Pancreas (tissue), 10 donors: ENCODE measurements at places on chromosomes 13 and 19. TPM values are rescaled to one million over a fixed set of nuclear protein-coding genes. Genes with fewer than 3 reads are reported as not detected.

GRCh38 chr19:35088131-35088913, 27.3 kb upstream of the FXYD3 start:
- no peak overlapping the region for H3K4me3 ChIP-seq
- DNase-seq: no peak
- no peaks in the 10 kb centered on the region for H3K36me3 ChIP-seq
- no peaks in the 10 kb centered on the region for H3K4me1 ChIP-seq
- H3K27me3 ChIP-seq: no peaks in the 10 kb centered on the region

DNA sequence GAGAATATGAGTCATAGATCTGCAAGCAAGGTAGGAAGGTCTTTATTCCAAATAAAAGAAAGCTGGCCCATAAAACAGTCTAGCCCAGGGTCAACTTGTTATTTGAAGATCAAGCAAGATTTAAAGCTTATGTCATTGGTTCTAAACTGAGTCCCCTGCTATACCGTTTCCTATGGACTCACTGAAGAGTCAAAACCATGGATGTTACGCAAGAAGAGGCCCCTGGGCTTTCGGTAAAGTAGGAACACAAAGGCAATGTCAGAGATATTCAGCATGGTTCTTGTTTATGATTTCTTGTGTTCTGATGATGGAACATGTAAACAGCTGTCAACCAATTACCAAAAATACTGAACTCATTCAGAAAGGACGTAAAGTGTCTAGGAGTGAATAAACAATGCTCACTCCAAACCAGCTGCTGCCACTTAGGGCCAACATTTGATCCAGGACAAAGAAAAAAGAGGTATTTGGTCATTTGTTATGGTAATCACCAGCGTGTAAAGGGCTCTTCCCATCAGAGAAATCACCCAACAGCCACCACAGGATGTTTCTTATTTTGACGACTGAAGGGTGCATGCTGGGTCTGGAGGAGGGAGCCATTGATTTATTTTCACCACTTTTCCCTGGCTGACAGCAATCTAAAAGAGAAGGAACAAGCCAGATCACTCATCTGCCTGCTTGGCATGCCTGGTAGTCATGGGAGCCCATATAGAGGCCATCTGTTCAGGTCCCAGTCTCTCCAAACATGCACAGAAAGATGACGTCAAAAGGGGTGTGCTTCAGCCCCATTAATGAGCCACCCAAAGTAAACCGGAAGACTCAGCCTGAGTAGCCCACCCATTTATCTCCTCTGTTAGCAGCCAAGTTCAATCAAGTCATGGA, 68.3 kb downstream of the FGF14 start:
- H3K4me3 ChIP-seq: no peak overlapping the region
- H3K27ac ChIP-seq: no peak overlapping the region
- no peaks in the 10 kb centered on the region for H3K27me3 ChIP-seq
- no peak for DNase-seq
- H3K36me3 ChIP-seq: no peaks in the 10 kb centered on the region

DNA sequence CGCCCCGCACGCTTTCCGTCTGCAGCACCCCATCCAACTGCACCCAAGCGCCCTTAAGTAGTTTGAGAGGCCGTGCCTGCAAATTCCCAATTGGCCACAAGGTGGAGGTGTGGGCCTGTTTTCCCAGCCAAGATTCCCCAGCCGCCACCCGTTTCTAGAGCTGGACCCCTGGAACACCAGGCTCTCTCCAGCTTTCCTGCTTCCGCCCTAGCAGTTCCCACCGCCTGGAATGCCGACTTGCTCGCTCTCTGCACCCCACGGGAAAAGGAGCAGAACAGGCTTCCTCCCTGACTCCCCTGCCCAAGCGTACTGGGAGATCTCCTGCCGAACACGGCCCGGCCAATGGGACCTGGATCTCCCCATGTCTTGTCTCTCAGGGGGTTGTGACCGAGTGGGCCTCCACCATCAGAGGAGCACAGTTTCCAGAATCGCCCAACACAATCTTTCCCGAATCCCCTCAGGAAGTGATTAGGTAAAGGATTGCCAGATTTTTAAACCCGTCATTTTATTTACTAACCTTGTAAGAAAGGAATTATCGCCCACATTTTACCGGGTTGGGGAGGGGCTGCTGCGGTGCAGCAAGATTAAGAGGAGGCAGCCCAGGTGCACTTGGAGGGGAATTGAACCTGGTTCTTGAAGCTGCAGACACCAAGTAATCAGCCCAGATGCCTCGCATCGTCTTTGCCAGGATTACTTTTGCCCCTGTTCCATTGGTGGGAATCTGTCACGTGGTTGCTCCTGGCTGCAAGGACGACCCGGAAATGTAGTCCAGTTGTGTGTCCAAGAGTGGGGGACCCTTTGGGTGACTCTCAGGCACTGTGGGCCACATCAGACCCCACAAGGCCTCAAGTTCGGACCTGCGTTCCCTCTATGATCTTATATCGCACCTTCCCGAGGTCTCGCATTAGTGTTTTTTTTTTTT, 3.5 kb upstream of the NAPSA start:
- no peaks in the 10 kb centered on the region for H3K36me3 ChIP-seq
- no peaks in the 10 kb centered on the region for H3K27me3 ChIP-seq
- no peaks in the 10 kb centered on the region for H3K4me1 ChIP-seq
- peak; percentile 90 for DNase-seq

The CNFN gene
- polyA plus RNA-seq: 4.2 TPM

DNA sequence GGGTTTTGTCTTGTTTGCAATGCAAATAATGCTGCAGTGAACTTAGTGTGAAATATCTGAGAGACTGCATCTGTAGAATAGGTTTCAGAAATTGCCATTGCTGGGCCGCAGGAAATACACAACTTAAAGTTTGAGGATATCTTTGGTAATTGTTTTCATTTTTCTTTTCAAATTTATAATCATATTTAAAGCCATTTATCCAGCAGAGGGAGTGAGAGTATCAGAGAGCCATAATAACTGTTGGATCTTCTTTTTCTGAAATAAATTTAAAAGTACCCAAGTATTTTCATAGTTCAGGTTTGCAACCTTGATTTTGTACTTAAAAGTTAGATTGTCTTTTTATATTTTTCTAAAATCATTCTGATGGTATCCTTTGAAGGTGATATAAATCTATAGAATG, 99.4 kb downstream of the ZMYM2 start:
- H3K4me1 ChIP-seq: no peaks in the 10 kb centered on the region
- no peak for DNase-seq
- no peak overlapping the region for H3K4me3 ChIP-seq
- peaks cover 34% of the 10 kb centered on the region for H3K36me3 ChIP-seq
- H3K27ac ChIP-seq: no peak overlapping the region
- no peaks in the 10 kb centered on the region for H3K27me3 ChIP-seq

The CCDC8 gene
- 11.3 TPM for polyA plus RNA-seq

- no peaks in the 10 kb centered on the region for H3K36me3 ChIP-seq
- no peaks in the 10 kb centered on the region for H3K27me3 ChIP-seq
- H3K4me3 ChIP-seq: no peak overlapping the region
- H3K4me1 ChIP-seq: no peaks in the 10 kb centered on the region
- no peak for DNase-seq
Measured at GRCh38 chr19:53388168-53388567, 6.8 kb upstream of the ZNF765 start.

DNA sequence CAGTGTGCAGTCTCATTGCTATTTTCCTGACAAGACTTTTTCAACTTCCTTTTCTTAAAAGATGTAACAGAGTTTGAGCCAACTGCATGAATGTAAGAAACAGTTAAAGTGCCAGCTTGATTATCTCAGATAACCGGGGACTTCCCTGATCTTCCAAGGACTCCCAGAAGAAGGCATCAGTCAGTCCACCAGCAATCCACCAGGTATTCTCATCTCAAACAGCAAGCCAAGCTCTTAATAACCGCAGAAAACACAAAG, 350.1 kb downstream of the LIG4 start:
- no peaks in the 10 kb centered on the region for H3K4me1 ChIP-seq
- no peak overlapping the region for H3K4me3 ChIP-seq
- no peaks in the 10 kb centered on the region for H3K36me3 ChIP-seq
- no peak for DNase-seq

GRCh38 chr19:56080669-56081401, 40.3 kb downstream of the ZNF787 start:
- peaks cover 6% of the 10 kb centered on the region for H3K4me1 ChIP-seq
- no peak overlapping the region for H3K4me3 ChIP-seq
- no peaks in the 10 kb centered on the region for H3K27me3 ChIP-seq
- no peaks in the 10 kb centered on the region for H3K36me3 ChIP-seq
- peak; percentile 92 for DNase-seq

DNA sequence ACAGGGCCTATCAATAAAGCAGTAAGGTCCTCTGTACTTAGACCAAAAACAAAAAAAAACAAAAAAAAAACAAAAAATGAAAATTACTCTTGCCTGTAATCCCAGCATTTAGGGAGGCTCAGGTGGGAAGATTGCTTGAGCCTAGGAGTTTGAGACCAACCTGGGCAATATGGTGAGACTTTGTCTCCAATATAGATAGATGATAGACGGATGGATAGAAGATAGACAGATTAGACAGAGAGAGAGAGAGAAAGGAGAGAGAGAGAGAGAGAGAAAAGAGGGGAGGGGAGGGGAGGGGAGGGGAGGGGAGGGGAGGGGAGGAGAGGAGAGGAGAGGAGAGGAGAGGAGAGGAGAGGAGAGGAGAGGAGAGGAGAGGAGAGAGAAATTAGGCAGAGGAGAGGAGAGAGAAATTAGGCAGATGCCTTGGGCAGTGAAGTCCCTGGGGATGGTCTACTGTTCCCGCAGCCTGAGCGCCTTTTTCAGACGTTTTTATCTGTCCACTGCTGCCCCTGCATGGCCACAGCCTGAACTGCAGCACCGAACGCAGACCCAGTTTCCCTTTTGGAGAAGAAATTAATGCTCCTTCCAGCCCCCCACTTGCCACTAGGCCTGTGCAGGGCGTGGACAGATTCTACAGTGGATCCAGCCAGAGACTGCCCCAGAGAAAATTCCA, 9.8 kb upstream of the ZNF627 start:
- DNase-seq: peak; percentile 58
- H3K4me1 ChIP-seq: no peaks in the 10 kb centered on the region
- H3K27ac ChIP-seq: no peak overlapping the region

DNA sequence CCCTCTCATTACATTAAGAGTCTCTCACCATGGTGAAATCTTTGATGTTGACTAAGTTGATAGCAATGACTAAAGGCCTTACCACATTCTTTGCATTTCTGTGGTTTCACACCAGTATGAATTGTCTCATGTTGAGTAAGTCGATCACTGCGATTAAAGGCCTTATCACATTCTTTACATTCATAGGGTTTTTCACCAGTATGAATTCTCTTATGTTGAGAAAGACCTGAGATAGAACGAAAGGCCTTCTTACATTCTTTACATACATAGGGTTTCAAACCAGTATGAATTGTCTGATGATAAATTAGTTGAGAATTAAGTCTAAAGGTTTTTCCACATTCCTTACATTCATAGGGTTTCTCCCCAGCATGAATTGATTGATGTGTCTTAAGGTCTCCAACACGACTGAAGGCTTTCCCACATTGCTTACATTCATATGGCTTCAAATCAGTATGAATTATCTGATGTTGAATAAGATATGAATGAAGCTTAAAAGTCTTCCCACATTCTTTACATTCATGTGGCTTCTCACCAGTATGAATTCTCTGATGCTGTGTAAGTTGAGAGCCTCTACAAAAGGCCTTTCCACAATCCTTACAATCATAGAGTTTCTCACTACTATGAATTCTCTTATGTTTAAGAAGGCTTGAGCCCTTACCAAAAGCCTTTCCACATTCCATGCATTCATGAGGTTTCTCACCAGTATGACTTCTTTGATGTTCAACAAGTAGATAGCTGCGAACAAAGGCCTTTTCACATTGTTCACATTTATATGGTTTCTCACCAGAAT, 45.6 kb downstream of the ZNF283 start:
- no peaks in the 10 kb centered on the region for H3K36me3 ChIP-seq
- DNase-seq: no peak
- no peak overlapping the region for H3K4me3 ChIP-seq
- no peaks in the 10 kb centered on the region for H3K4me1 ChIP-seq
- no peak overlapping the region for H3K27ac ChIP-seq

GRCh38 chr13:83824560-83824959, 57.7 kb downstream of the SLITRK1 start:
- no peak overlapping the region for H3K4me3 ChIP-seq
- no peaks in the 10 kb centered on the region for H3K27me3 ChIP-seq
- H3K4me1 ChIP-seq: peaks cover 7% of the 10 kb centered on the region
- DNase-seq: peak; percentile 53
- H3K36me3 ChIP-seq: no peaks in the 10 kb centered on the region

DNA sequence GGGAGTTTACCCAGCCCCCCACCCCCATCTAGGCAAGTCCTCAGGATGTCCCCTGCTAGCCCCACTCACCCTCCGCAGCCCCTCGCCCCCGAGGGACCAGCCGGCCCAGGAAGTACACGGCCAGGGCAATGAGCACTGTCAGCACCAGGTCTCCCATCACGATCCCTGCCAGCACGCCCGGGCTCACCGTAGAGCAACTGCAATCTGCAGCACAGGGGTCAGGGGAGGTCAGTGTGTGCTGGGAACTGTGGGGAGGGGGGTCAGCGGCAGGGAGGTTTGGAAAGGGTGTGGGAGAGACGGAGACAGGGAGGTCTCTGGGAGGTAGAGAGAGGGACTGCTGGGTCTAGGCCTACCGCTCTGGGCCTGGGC, 734 bp downstream of the TYROBP start:
- H3K4me1 ChIP-seq: peaks cover 14% of the 10 kb centered on the region
- H3K36me3 ChIP-seq: no peaks in the 10 kb centered on the region
- no peak overlapping the region for H3K4me3 ChIP-seq
- no peaks in the 10 kb centered on the region for H3K27me3 ChIP-seq

DNA sequence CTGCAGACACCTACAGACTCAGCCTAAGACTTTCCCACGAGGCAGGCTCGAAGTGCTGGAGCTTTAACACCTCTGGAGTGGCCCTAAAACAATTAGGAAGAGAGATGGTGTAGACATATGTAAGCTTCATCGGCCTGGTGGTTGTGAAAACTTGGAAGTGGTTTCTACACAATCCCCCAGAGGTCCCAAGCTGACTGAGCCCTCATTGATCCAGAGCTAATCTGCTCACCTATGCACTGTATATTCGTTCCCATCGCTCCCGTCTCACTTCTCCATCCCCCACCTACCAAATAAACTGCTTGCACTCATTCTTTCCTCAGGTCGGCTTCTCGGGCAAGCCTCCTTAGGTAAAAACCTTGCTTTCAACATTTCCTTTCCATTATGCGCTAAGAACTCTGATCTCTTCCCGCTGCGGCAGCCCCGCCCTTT, 767 bp upstream of the ZNF793 start:
- peak overlapping the region; percentile 67 for H3K4me3 ChIP-seq
- H3K4me1 ChIP-seq: no peaks in the 10 kb centered on the region
- no peak for DNase-seq
- peak overlapping the region; percentile 89 for H3K27ac ChIP-seq
- no peaks in the 10 kb centered on the region for H3K36me3 ChIP-seq

- no peak overlapping the region for H3K4me3 ChIP-seq
- DNase-seq: peak; percentile 63
- no peaks in the 10 kb centered on the region for H3K27me3 ChIP-seq
- H3K36me3 ChIP-seq: no peaks in the 10 kb centered on the region
- peak overlapping the region; percentile 70 for H3K27ac ChIP-seq
Measured at GRCh38 chr19:56108447-56109195, 12.5 kb downstream of the ZNF787 start.
